Kasumi-1 (cell line): ENCODE measurements at places on chromosomes 13 and 19.
A peak's percentile ranks its signal among the peaks of the same experiment; 100 is the strongest.

DNA sequence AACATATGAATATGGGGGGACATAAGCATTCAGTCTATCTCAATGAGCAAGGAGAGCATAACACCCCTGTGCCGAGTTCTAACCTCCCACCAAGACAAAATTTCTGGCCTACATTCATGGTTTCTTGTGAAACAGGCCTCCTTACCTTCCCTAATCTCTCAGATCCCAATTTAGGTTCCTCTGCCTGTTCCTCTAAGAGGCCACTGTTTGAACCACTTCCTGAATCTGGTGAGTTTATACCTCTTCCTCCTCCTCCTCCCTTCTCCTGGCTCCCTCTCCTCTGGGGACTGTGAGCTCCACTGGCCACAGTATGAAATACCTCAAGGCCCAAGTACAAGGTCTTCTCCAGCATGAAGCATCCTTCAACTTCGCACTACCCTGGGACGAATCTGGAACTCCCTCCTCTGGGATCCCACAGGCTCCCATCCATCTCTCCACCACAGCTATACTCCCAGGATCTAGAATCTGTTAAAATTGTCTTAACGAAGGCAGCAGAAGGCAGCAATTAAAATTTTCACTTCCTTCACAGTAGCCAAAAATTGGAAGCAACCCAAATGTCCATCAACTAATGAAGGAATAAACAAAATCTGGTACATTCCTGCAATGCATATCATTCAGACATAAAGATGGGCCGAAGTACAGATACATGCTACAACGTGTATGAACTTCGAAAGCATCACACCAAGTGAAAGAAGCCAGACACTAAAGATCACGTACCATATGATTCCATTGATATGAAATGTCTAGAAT is 7.8 kb upstream of the SIGLECL1 start:
- peak; percentile 35 for DNase-seq

- DNase-seq, result no peak
These were observed 12.2 kb downstream of the HIF3A start for GRCh38 chr19:46309056-46309455.

DNA sequence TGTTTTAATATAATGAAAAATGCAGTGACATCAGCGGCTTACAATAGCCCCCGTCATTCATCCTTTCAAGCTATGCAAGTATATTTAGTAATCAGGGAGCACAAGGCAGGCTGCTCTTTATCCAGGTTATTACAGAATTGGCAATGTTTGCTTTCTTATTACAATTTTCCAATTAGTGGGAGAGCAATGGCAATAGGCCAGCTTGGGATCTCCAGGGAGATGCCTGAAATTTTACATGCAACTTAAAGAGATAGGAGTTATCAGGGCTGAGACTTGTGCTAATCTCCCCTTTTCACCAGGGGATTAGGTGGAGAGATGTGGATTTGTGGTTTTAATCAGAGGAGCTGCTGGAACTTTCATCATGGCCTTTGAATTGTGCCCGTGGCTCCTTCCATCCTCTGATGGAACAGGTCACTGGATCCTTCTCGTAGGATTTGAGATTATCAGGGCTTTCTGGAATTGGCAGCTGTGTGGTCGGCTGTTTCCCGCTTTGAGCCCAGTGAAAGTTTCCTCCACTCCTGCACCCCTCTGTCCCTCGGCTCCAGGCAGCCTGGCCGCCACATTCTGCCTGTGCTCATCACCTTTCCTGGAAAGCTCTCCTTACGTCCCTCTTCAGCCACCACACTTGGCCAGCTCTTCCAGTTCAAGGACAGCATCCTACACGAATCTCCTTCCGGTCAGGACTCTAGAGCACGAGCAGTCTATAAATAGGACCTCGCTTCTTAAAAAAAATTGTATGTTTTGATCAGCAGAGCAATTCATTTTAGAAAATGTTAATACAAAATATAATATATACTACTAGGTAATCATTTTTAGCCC is 47.0 kb downstream of the CBY2 start:
- no peak for DNase-seq

GRCh38 chr13:50485979-50486935 is 357.2 kb downstream of the DLEU7 start:
- no peak for DNase-seq

GRCh38 chr13:75255653-75256052 is 226.3 kb downstream of the TBC1D4 start:
- no peak for DNase-seq

GRCh38 chr13:21234526-21234925 is 58.1 kb downstream of the MRPL57 start:
- DNase-seq, result no peak

GRCh38 chr13:98372876-98373275 is 195.8 kb upstream of the RNF113B start:
- DNase-seq, result no peak

- DNase-seq, result no peak
These were observed 13.0 kb downstream of the YIPF2 start for GRCh38 chr19:10915130-10916091.

DNA sequence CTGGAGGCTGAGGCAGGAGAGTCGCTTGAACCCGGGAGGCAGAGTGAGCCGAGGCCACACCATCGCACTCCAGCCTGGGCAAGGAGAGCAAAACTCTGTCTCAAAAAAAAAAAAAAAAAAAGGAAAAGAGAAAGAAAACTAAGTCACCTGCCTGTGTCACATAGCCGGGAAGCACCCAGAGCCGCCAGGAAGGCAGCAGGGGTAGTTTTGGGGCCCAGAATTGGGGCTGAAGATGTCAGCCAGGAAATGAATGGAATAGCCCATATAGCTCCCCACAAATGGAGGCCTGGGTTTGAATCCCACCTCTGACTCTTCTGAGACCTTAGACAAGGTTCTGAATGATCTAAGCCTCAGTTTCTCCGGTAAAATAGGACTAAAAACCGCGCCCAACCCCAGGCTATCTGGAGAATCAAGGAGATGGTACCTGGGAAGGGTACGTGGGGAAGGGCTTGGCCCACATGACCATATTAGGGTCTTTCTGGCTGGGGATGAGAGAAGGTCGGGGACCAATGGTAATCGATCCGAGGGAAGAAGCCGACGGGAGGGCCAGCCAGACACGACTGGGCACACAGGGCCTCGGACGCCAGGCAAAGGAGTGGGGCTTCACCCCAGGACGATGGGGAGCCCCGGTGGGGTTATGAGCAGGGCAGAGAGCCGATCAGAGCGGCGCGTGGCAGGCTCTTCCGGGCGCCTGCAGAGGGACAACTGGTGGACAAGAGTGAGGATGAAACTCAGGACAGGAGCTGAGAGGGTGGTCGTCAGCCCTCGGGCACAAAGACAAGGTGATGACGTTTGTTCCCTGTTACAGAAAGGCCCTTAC is 14.4 kb downstream of the CCDC124 start:
- no peak for DNase-seq

DNA sequence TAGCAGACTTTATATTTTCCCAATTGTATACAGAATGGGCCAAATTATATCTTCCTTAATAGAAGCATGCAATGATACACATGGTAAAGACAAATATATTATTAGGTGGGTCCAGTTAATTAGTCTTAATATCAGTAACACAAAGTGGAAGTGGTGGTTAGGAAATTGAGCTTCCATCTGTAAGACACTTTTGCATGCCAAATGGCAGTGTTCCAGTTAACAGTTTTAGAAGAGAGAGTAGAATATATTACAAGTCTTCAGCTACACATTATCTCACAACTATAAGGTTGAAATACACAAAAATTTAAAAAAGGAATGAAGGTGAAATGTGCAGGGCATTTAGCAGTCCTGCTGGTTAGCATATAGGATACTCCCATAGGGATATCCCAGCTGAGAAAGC is 536.5 kb downstream of the PCDH9 start:
- DNase-seq, result no peak
